Activated CD4-positive, alpha-beta T cell treated with anti-CD3 and anti-CD28 coated beads, Interleukin-2, amount 10 ng/mL, durations not matched to agents 7 days and 5 days (primary cell): ENCODE measurements at places on chromosomes 1 and 21. TPM values are rescaled to one million over a fixed set of nuclear protein-coding genes. Genes with fewer than 3 reads are reported as not detected.

DNA sequence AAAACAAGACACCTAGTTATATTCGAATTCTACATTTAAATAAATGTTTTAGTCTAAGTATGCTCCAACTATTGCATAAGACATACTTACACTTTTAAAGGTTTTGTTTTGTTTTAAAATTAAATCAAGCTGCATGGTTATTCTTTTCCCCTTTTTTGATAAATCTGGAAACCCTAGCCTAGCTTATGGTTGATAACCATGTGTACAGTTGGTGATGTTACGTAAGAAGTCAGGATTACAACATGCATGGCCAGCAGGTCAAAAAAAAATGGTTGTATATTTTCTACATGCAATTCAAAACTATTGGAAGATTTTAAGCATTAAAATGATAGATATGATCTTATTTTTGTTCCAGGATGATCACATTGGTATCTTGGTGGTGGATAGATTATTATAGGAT, 1600.6 kb downstream of the PLA2G4A start:
- no peak for DNase-seq

Gene TMEM201
- 17.1 TPM for total RNA-seq

Gene CADM3
- total RNA-seq: not detected

Gene GPR25
- not detected for total RNA-seq
